ENCODE measurements at places on chromosomes 16 and 17.
A peak's percentile ranks its signal among the peaks of the same experiment; 100 is the strongest.

DNA sequence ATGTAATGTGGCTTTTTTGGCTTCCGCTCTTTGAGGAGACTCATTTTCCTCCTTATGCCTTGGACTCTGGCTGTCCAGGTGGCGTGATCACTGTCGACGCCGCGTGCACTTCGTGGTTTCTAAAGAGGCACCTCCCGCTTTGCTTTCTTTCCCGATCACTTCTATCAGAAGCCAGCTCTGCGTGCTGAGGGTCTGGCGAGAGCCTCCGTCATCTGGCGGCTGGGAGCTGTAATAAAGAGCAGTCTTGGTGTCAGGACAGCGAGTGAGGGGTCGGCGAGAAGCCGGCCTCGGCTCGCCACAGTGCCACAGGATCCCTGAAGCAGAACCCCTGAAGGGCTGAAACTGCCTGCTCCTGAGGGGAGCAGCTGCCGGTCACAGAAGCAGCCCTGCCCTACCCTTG lies 7.4 kb downstream of the ZNF750 start:
- no peak for DNase-seq

- DNase-seq: no peak
These were observed 19.9 kb upstream of the ZNF750 start for GRCh38 chr17:82859431-82860403.

DNA sequence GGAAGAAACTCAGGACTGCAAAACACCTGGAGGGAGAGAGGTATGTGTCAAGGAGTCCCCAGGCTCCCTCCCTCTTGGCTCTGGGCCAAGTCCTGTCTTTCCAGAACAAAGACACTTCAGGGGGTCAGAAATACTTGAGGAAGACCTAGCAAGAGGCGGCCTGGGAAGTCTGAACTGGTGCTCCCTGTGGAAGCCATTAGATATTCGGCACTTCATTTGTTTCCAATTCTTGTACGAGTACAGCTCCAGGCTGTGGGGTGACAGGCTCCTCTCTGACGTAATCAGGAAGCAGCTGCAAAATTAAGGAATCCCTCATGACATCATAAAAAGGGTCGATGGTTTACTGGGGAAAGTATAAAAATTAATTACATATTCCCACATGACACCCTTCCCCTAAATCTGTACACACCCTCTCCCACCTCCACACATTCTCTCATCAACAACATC lies 108.7 kb downstream of the SMG6 start:
- no peak for DNase-seq

DNA sequence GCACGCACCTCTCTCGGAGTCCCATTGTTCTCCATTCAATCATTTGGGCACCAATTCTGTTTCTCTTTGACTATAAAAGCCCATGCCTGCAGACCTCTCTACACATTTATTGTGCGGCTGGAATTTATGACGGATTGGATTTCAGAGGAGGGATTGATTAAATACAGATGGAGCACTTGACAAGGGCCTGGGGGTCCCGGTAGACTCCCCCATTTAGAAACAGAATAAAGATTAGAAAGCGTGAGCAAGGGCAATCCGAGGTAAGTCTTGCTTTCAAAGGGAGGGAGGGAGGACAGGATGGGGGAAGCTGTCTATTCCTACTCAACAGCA lies 15.1 kb upstream of the PITPNM3 start:
- DNase-seq: no peak

DNA sequence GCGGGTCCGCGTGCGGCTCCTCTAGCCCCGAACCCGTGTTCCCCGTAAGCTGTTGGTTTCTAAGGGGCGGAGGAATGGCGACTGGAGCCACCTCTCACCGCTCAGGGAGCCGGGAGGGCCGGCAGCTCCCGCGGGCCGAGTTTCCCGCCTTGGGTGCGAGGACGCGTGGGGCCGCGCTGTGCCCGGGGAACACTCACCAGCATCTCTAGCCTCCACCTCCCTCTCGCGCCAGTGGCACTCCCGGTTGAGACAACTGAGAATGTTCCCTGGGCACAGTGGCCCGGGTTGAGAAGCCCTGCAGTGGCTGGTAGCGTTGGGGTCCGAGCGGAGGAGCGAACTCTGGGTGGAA lies 560 bp downstream of the TELO2 start:
- DNase-seq: peak; percentile 13

- no peak for DNase-seq
These were observed 600.0 kb upstream of the CA10 start for GRCh38 chr17:52758481-52758880.

All from RWPE1 (cell line).